ENCODE measurements at places on chromosomes 4 and X. TPM values are rescaled to one million over a fixed set of nuclear protein-coding genes. Genes with fewer than 3 reads are reported as not detected.

DNA sequence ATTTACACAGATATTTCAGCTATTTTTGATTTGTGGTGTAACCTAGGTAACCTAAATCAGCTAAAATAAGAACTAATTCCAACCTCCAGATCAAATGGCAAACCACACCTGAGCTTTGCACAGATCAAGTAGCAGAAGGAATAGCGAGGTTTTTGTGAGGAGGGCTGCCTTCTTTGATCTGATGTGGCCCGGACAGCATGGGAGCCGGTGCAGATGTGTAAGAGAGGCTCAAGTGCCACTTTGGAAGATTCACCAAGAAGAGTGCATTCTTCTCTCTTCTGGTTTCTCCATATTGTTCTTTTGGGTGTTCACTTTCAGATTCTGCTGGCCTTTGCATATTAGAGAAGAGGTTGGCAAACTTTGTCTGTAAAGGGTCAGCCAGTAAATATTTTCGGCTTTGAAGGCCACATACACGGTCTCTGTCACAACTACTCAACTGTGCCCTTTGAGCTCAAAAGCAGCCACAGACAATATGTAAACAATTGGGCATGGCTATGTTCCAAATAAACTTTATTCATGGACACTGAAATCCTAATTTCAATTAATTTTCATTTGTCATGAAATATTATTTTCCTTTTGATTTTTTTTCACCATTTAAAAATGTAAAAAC, 78.9 kb upstream of the FAM9C start:
- no peaks in the 10 kb centered on the region for H3K27me3 ChIP-seq
- DNase-seq: no peak
- H3K4me3 ChIP-seq: no peak overlapping the region
- no peak overlapping the region for H3K27ac ChIP-seq
- H3K4me1 ChIP-seq: peaks cover 7% of the 10 kb centered on the region

- no peaks in the 10 kb centered on the region for H3K27me3 ChIP-seq
- H3K27ac ChIP-seq: no peak overlapping the region
- no peak overlapping the region for H3K4me3 ChIP-seq
- no peak for DNase-seq
Observed at GRCh38 chrX:130771648-130772047, 131.4 kb downstream of the ENOX2 start.

DNA sequence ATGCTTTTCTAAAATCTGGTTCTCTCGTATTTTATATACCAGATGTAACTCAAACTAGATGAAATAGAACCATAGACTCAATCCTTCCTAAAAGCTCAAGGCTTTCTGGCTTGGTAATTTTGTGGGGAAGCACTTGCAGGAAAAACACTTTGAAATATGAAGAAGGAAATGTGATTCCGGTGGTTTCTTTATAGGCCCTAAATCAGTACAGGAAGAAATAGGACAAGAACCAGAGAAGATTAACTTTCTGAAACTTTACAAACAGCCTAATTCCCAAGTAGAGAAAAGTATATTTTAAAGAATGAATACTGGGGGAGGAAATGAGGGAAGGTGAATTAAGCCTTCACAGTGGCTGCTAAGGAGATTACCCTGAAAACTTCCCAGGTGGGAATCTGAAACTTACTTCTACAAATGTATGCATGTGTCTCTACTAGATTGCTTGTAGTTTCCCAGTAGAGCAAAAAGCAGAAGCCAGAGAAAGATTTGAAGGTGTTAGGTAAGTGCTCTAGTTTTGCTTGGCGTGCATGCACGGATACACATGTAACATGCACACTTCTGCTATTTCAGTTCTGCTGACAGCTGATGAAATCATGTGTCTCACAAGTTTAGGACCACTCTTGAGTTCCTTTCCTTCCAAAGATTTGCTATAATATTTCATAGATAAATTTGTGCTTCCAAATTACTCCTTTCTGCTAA, 92.1 kb downstream of the AFF1 start:
- no peak overlapping the region for H3K4me3 ChIP-seq
- DNase-seq: peak; percentile 82
- peak overlapping the region; percentile 48 for H3K27ac ChIP-seq
- peaks cover 40% of the 10 kb centered on the region for H3K4me1 ChIP-seq

GRCh38 chrX:85611926-85612325, 232.5 kb upstream of the POF1B start:
- H3K27me3 ChIP-seq: no peaks in the 10 kb centered on the region
- no peaks in the 10 kb centered on the region for H3K36me3 ChIP-seq
- H3K4me1 ChIP-seq: no peaks in the 10 kb centered on the region
- no peak overlapping the region for H3K4me3 ChIP-seq

- H3K27me3 ChIP-seq: peaks cover 3% of the 10 kb centered on the region
- no peak overlapping the region for H3K4me3 ChIP-seq
- H3K36me3 ChIP-seq: no peaks in the 10 kb centered on the region
- no peak for DNase-seq
- no peaks in the 10 kb centered on the region for H3K4me1 ChIP-seq
Observed at GRCh38 chr4:76616526-76616925, 181.5 kb downstream of the SHROOM3 start.

DNA sequence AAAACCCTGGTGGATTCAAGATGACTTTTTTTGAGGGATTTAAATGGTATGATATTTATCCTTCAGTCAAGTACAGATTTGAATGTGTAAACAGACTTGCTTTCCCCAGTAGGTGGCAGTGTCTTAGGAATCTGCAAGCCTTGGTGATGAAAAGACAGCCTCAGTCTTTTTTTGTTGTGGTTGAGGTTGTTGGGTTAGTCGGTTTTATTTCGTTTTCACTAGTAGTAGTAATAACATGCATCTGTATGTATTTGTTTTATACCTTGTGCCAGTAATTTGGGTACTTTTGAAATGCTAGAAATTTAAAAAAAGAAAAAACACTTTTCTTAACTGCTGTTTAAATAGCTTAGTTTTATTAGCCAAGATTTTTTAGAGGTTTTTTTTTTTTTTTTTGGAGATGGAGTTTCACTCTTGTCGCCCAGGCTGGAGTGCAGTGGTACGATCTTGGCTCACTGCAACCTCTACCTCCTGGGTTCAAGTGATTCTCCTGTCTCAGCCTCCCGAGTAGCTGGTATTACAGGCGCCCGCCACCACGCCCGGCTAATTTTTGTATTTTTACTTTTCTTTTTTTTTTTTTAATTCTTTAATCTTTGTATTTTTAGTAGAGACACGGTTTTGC, 39.2 kb downstream of the COPS4 start:
- H3K36me3 ChIP-seq: peaks cover 4% of the 10 kb centered on the region
- H3K27ac ChIP-seq: no peak overlapping the region
- peaks cover 16% of the 10 kb centered on the region for H3K4me1 ChIP-seq
- H3K27me3 ChIP-seq: no peaks in the 10 kb centered on the region

DNA sequence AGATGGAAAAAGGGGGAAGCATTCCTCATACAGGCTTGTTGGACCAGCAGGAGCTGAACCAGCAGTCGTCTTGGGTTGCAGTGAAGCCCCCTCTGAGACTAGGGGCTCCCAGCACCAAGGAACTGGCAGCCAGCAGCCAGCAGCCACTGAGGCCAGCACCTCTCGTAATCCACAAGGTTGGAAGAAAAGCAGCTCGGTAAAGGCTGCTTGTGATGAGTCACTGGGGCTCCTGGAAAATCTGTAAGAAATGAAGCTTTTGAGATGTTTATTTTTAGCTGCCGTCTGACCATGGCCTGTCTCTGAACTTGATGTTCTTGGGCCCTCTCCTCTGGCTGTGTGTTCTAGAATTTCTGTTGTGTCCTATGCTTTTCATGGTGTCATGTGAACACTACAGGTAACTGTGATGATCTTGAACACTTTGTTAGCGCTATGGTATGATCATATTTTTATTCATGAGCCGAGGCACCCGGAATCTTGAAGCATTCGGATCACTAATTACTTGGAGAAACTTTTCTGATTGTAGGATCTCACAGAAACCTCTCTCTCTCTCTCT, 18.6 kb downstream of the CLCN4 start:
- no peaks in the 10 kb centered on the region for H3K27me3 ChIP-seq
- no peak overlapping the region for H3K4me3 ChIP-seq
- DNase-seq: no peak
- no peak overlapping the region for H3K27ac ChIP-seq
- H3K4me1 ChIP-seq: peaks cover 3% of the 10 kb centered on the region
- H3K36me3 ChIP-seq: peaks cover 17% of the 10 kb centered on the region

DNA sequence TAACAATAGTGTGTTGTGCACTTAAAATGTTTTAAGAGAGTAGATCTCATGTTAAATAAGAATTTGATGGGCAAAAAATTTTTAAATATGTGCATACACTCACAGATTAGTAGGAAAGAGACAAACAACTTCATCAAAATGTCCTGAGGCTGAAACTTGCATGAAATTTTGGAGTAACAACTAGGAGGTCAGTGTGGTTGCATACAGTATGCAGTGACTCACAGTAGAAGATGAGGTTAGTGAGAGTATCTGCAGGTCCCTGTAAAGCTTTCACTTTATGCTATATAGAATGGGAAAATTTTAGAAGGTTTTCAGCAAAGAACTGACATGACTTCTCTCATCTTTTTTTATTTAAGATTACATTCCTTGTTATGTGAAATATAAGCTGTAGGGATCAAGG, 453.1 kb upstream of the KLHL4 start:
- H3K27me3 ChIP-seq: no peaks in the 10 kb centered on the region
- no peaks in the 10 kb centered on the region for H3K4me1 ChIP-seq
- H3K27ac ChIP-seq: no peak overlapping the region
- no peak for DNase-seq
- no peaks in the 10 kb centered on the region for H3K36me3 ChIP-seq
- H3K4me3 ChIP-seq: no peak overlapping the region

- no peak for DNase-seq
- H3K4me1 ChIP-seq: no peaks in the 10 kb centered on the region
- no peak overlapping the region for H3K27ac ChIP-seq
- no peaks in the 10 kb centered on the region for H3K27me3 ChIP-seq
- no peak overlapping the region for H3K4me3 ChIP-seq
Observed at GRCh38 chr4:61864286-61864685, 664.2 kb downstream of the ADGRL3 start.

DNA sequence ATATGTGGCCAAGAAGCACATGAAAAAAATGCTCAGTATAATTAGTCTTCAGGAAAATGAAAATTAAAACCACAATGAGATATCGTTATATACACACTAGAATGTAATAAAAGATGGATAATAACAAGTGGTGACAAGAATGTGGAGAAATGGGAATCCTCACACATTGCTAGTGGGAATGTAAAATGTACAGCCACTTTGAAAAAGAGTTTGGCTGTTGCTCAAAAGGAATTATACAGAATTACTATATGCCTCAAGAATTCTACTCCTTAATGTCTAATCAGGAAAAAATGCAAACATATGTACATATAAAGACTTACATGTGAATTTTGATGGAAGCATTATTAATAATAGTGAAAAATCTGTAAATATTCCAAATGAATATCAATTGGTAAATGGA, 102.2 kb downstream of the SPCS3 start:
- no peak overlapping the region for H3K27ac ChIP-seq
- no peak for DNase-seq
- H3K4me3 ChIP-seq: no peak overlapping the region
- no peaks in the 10 kb centered on the region for H3K27me3 ChIP-seq

- no peak overlapping the region for H3K27ac ChIP-seq
- no peak overlapping the region for H3K4me3 ChIP-seq
- no peaks in the 10 kb centered on the region for H3K36me3 ChIP-seq
- DNase-seq: no peak
- H3K4me1 ChIP-seq: no peaks in the 10 kb centered on the region
Observed at GRCh38 chr4:175308236-175308635, 390.1 kb downstream of the ADAM29 start.

GRCh38 chr4:20126906-20127305, 124.8 kb upstream of the SLIT2 start:
- no peak for DNase-seq
- no peak overlapping the region for H3K27ac ChIP-seq
- H3K4me3 ChIP-seq: no peak overlapping the region
- H3K36me3 ChIP-seq: no peaks in the 10 kb centered on the region
- no peaks in the 10 kb centered on the region for H3K4me1 ChIP-seq

DNA sequence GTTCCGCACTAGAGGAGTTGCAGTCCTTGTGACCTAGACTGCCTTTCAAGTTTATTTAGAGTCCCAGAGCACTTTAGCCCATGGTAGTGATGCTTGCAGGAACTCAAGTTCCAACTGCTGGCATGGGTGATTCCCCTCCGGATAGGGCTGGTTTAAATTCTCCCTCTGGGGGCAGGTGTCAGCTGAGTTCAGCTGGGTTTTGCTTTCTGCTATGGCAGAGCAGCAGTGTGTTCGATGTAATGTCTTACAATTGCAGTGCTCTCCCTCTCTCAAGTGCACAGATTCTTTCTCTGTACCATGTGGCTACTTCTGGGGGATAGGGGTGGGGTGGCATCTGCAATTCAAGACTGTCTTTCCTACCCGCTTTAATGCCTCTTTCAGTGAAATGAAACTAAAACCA, 164.8 kb upstream of the ZIC3 start:
- no peaks in the 10 kb centered on the region for H3K36me3 ChIP-seq
- H3K27ac ChIP-seq: no peak overlapping the region
- H3K27me3 ChIP-seq: no peaks in the 10 kb centered on the region
- no peak for DNase-seq
- H3K4me1 ChIP-seq: no peaks in the 10 kb centered on the region

GRCh38 chr4:184553891-184554290, 79.5 kb upstream of the IRF2 start:
- no peak for DNase-seq
- H3K4me3 ChIP-seq: no peak overlapping the region
- no peaks in the 10 kb centered on the region for H3K36me3 ChIP-seq
- H3K27me3 ChIP-seq: no peaks in the 10 kb centered on the region

DNA sequence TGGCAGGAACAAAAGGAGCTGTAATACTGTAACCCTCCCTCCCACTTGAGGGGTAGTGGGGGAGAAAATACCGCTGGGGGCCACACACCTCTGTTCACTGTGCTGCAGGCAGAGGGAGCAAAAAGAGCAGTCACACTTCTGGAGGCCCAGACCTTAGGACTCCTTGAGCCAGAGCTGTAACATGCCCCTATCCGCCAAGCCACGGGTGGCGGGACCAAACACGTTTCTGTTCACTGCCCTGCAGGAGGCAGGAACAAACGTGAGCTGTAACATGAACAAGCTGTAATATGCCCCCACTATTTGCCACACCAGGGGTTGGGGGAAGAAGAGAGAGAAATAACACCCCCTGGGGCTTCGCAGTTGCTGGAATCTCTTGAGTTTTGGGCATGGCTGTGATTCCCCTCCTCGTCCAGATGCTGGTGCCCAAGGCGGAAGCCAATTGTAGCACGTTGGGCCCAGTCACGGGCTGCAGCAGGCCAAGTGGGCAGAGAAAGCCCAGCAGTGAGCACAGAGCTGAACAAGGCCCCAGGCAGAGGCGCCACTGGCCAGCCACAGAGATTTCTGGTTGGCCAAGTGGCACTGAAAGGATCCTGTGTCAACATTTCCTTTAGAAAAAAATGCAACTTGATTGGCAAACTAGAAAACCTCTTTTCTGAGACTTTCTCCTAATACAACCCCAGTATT, 509.7 kb downstream of the INPP4B start:
- H3K4me3 ChIP-seq: no peak overlapping the region
- DNase-seq: no peak
- no peaks in the 10 kb centered on the region for H3K27me3 ChIP-seq
- H3K36me3 ChIP-seq: no peaks in the 10 kb centered on the region

MGARP gene
- 0.28 TPM for polyA plus RNA-seq

OTUD6A gene
- not detected for polyA plus RNA-seq
